Heart right ventricle (tissue), 16 donors: ENCODE measurements at places on chromosomes 13 and 19.

DNA sequence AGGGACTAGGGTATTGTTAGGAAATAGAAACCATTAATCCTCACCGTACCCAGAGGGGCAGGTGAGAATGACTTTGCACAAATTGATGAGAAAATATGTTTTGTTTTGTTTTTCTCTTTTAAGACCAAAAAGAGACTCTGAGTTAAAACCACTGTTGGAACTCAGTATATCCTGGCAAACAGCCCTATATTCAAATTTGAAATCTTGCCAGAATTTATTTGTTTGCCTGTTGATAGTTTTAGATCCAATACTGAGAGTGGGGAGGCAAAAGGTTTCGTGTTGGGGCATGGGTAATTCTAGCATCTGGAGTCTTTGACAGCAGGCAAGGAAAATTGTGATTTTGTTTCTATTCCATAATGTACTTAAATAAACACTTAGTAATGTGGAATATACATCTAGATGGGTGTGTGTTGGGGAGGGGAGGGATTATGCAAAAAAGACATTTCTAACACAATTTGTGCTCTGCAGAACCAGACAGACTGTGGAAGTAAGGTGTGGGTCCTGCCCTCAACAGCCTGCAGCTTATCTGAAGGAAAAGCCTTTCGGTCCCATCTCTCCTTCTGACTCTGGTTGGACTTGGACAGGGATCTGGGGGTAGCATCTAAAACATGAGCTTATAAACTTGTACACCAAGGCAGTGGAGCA is 190.7 kb downstream of the OXGR1 start:
- DNase-seq: no peak

DNA sequence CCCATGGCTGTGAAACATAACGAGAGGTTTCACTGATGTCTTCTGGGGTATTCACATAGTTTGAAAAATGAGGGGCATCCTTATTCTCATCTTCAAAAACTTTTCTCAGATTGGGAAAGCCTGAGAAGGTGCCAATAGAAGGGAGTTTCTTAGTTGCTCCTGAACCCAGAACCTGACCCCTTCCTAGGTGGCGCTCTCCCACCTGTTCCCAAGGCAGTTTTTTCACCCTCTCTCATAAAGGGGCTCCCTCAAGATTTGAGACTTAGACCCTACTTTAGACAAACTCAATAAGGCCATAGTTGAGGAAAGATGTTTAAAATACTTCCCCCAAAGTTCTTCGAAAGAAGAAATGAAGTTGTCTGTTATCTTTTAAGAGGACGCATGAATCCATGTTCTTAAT is 142.2 kb downstream of the FGF9 start:
- no peak for DNase-seq

GRCh38 chr13:46487748-46488147 is 65.2 kb upstream of the LRCH1 start:
- DNase-seq: no peak

GRCh38 chr13:99737481-99738245 is 233.9 kb downstream of the ZIC5 start:
- DNase-seq: no peak

- no peak for DNase-seq
Measured at GRCh38 chr13:42113478-42113877, 65.0 kb downstream of the DGKH start.
